Osteocyte (in vitro differentiated cells): ENCODE measurements at places on chromosomes 5 and 9. TPM values are rescaled to one million over a fixed set of nuclear protein-coding genes. Genes with fewer than 3 reads are reported as not detected.

- DNase-seq, result no peak
Measured at GRCh38 chr5:34483442-34484033, 172.6 kb upstream of the RAI14 start.

GRCh38 chr9:4508246-4508906 lies 18.1 kb downstream of the SLC1A1 start:
- DNase-seq, result no peak

GRCh38 chr5:115096034-115096769 lies 73.5 kb downstream of the TRIM36 start:
- DNase-seq, result no peak

DNA sequence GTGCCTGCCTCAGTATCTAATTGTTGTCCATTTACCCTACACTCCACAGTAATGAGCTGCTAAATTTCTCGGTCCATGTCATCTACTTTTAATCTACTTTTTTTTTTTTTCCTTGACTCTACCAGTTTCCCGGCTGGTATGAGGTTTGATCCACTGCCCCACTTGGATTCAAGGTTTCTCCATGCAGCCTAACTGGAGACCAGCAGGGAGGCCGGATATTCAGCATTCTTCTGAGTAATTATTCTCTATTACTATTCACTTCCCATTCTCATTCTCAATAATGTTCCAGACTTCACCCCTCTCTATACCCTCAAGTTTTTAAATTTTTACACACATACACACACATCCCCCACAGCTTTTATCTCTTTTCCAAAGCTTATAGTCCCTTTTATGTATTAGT lies 51.0 kb upstream of the SUSD1 start:
- DNase-seq, result no peak

GRCh38 chr9:114093761-114094505 lies 5.2 kb downstream of the KIF12 start:
- no peak for DNase-seq

PCDHB10 gene
- 7.8 and 8.2 TPM in 2 replicates for total RNA-seq

SHC3 gene
- 0.05 and 0.21 TPM in 2 replicates for total RNA-seq

AGXT2 gene
- not detected in 2 replicates for total RNA-seq
